Naive thymus-derived CD8-positive, alpha-beta T cell (primary cell): ENCODE measurements at places on chromosomes 2 and 18.
A peak's percentile ranks its signal among the peaks of the same experiment; 100 is the strongest.

DNA sequence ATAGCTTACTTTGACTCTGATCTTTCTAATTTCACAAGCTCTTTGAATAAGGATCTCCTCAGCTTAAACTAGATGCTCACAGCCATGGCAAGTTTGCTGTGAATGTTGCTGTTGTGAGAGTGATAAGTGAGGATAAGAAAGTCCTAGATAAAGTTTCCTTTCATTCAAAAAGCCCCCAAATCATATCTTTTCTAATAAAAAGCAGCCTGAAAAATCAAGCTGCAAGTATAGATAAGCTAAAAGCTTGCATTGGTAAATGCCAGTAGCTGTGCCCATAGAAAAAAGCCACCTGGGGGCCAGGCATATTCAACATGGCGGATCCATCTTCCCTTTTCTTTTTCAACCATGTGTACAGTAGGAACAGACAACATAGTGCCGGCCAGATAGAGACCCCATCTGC, 4.3 kb downstream of the NLRC4 start:
- no peak for DNase-seq

GRCh38 chr2:9053534-9053931, 50.0 kb upstream of the MBOAT2 start:
- DNase-seq = no peak

DNA sequence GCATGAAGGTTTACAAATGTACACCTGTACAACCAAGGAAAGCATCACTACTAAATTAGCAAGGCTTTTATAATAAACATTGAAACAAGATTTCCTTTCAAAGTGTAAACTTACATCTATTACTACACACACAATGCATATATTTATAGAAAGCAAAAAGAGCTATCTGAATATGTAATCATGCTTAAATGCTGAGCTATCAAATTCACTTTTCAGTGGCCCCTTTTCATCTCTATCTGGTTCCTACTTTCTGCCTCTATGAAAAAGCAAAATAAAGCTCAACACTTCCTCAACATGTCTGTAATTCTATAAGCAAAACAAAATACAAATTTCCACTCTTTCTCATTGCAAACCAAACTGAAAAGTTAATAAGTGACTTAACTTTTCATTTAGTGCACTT, 25.5 kb upstream of the SDC1 start:
- no peak for DNase-seq

DNA sequence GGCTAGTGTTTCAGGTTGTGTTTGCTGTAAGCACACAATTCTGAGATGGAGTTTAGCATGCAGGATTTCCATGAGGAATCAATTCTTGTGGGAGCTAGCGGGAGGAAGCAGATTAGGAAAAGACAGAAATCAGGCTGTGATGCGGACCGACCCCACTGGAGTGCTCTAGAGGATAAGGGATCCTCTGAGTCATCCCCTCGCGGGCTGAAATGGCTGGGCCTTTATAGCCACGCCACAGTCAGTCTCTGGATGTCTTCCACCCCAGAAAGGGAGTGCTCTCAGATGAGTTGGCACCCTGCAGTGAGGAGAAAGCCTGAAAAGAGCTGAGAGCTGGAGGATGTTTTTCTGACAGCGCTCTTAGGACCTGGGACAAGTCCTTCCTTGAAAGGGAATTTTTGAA, 102.4 kb downstream of the GALNT3 start:
- DNase-seq = no peak

- no peak for DNase-seq
Observed at GRCh38 chr2:33484042-33484621, 7.7 kb downstream of the RASGRP3 start.

- no peak for DNase-seq
Observed at GRCh38 chr2:11406958-11407381, 59.0 kb downstream of the E2F6 start.

GRCh38 chr2:144453486-144454158, 66.3 kb downstream of the ZEB2 start:
- DNase-seq = no peak

DNA sequence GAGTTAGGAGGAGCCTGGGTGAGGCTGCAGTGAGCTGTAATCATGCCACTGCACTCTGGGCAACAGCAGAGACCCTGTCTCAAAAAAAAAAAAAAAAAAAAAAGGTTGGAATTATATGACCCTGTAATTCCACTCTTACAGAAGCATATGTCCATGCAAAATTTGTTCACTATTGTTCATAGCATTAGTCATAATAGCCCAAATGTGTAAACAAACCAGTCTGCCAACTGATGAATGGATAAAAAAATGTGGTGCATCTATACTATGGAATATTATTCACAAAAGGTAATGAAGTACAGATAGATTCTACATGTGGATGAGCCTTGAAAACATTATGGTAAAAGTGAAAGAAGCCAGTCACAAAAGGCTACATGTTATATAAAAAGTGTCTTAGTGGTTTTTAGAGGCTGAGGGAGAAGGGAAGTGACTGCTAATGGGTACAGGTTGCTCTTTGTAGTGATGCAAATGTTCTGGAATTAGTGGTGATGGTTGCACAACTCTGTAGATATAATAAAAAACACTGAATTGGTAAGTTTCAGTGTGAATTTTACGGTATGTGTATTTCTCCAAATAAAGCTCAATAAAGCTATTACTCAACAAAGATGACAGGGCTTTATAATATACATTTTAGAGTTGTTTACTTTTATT, 9.4 kb downstream of the COA5 start:
- no peak for DNase-seq

- DNase-seq = no peak
Observed at GRCh38 chr2:111161971-111162370, 41.3 kb downstream of the BCL2L11 start.

DNA sequence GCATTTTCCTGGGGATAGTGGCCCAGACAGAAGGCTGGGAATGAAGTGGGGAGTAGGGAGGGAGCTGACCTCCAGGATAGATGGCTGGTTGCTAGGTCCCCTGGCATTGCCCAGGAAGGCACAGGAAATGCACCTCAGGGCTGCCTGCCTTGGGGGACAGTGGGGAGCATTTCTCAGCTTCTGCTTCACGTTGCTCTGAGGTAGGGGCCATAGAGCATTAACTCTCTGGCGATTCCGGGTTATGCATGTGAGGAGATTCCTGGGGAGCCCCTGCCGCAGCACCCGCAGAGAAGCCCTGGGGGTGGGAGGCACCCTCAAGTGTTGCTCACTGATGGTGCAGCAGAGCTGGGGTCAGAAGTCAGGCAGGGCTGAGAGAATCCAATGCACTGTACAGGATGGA, 256.5 kb downstream of the CYP26B1 start:
- DNase-seq = peak; percentile 3

DNA sequence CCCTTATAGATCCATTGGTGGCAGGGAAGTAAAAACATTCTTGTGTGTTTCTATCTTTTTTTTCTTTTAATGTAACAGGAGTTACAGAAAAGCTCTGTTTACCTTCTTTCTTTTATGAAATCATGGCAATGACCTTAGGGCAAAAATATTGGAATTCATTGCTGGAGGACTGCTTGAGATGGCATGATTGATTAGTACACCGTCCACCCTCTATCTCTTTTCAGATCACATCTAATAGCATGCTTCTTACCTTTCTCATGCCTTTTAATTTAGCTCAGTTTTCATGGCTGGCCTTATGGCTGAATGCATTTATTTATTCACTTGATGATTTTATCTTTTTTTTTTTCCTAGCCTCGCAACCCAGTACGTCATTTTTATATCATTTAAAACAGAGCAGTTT, 177.6 kb upstream of the CDH20 start:
- DNase-seq = no peak

- DNase-seq = no peak
Observed at GRCh38 chr2:229719926-229720647, 5.7 kb upstream of the DNER start.

- no peak for DNase-seq
Observed at GRCh38 chr2:106970471-106971261, 84.7 kb upstream of the ST6GAL2 start.

DNA sequence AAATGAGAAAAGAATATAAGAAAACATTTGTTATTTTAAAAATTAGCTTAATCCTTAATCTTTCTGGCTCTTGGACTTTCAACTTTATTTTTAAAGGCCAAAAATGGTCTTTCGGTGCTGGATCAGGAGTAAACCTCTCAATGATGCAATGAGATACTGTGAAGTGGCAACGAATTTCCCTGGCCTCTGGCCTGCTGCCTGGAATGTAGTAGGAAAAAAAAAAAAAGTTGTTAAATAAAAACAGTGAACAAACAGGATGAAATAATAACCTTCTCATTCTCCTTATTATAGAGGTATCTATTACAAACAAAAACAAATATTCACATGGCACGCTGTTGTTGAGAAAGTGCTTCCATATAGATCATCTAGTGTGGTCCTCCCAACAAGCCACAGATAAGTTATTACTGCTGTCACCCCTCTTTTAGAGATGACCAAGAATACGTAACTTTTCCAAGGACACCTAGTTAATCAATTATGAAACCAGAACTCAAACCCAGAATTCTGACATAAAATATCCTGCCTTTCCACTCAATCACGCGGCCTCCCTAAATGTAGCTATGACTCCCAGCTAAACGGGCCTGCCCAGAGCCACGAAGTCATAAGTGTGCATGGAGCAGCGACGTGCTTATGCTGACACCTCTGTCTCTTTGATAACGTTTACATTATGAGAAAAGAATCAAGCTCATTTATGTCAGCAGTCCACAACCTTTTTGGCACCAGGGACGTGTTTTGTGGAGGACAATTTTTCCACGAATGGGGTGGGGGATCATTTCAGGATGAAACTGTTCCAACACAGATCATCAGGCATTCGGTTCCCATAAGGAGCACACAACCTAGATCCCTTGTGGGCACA, 170.9 kb downstream of the BCL2 start:
- no peak for DNase-seq

- no peak for DNase-seq
Observed at GRCh38 chr18:31746396-31746795, 14.3 kb downstream of the SLC25A52 start.

- no peak for DNase-seq
Observed at GRCh38 chr2:7681881-7682461, 764.8 kb downstream of the RNF144A start.

GRCh38 chr2:164784376-164784775, 57.2 kb downstream of the COBLL1 start:
- no peak for DNase-seq

- DNase-seq = no peak
Observed at GRCh38 chr2:225112362-225113126, 70.3 kb upstream of the DOCK10 start.

DNA sequence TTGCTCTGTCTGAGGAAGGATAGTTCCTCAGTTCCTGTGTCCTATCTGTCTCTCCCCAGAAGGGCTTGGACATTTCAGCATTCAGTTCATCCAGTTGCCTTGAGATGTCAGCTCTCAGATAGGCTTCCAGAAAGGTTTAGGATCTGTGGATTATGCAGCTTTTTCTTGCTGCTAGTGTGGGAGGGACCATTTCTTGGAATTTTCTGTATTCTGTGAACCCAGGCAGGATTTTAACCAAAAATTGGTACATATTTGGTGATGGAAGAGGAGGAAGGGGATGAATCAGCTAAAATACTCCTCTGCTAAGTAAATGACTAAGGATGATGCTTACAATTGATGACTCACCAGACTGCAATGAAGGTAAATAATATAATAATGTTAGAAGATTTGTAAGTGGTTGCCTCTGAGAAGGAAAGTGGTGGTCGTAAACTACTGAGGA, 58.6 kb upstream of the DOCK10 start:
- no peak for DNase-seq

DNA sequence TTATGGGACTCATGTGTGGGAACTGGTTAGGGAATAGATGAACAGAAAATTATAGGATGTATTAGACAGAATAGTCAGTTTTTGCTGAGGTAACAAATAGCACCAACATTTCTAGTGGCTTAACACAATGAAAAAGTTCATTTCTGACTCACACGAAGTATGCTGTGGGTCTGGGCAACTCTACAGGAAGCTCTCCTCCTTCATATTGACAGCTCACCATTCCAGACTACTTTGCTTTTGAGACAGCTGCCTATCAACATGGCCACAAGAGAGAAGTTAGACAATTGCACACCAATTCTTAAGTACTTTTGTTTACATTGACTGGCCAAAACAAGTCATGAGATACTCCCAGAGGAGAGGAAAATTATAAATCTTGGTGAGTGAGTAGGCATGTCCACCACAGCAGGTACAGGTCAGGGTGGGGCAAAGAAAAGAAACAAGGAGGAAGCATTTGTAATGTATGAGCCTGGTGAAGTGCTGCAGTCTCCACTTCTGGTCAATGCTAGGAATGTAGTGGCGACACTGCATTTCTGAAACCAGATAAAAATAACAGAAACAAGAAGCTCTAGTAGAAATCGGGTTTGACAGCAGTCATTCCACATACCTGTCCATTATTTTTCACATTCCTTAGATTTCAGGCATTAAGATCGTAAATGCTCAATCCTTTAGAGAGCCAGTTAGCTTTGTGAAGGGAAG, 141.6 kb downstream of the ICOS start:
- no peak for DNase-seq

DNA sequence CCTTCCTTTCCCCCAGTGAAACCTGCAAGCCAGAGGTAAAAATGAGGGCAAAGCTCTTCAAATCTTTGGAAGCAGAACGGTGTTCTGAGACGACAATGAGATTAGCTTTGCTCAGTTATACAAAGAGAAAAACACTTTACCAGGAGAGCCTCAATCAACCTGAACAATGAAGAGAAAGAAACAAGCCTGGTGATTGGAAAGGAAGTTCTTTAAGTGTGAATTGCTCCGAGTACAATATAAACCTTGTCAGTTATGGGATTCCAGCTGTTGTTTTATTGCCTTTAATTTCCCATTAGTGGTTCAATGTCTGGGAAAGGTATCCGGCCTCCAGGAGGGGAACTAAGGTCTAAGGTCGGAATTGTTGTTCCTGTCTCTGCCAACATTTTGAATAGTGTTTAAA, 901.6 kb downstream of the EPHA4 start:
- no peak for DNase-seq

- no peak for DNase-seq
Observed at GRCh38 chr2:98944775-98945174, 8.8 kb upstream of the CRACDL start.

DNA sequence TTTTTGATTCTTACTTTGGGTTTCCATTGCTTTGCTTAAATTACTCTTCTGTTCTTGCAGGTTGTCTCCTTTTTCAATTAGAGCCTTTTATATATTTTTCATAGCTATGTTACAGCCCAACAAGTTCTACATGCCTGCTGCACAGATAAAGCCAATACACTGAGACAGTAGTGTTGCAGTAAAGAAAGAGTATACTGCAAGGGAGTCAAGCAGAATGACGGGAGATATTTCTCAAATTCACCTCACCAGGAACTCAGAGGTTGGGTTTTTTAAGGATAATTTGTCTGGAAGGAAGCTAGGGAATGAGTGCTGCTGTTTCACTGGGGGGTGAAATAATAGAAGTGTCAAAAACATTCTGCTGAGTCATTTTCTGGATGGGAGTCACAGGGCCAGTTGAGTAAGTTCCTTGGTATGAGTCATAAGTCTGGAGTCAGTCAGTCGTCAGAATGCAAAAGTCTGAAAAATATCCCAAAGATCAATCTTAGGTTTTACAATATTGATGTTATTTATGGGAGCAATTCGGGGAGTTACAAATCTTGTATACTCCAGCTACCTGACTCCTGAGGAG, 193.0 kb upstream of the RGPD4 start:
- no peak for DNase-seq

- no peak for DNase-seq
Observed at GRCh38 chr2:74333175-74333574, 10.0 kb downstream of the SLC4A5 start.
